Activated CD4-positive, alpha-beta T cell treated with anti-CD3 and anti-CD28 coated beads, Interleukin-2, amount 10 ng/mL, durations not matched to agents 7 days and 5 days (primary cell): ENCODE measurements at places on chromosomes 16 and 17.

GRCh38 chr16:21326459-21326858, 48.4 kb upstream of the CRYM start:
- DNase-seq, result no peak

DNA sequence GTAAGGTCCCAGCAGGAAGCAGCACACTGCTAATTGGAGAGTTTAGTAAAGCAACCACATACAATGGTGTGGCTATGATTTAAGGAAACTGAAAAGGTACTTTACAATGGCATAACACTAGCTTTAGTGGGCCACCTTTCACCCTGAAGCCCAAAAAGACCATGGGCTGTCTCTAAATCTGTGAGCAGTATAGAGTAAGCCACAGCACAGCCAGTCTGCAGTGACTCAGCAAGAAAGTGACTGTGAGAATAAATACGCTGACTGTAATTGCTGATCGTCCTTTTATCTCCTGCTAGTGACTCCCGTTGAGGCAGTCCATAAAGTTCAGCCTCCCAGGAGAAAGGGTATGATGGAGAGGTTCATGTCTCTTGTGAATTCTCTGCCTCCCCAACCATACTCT, 679.8 kb upstream of the KIF2B start:
- DNase-seq, result no peak

DNA sequence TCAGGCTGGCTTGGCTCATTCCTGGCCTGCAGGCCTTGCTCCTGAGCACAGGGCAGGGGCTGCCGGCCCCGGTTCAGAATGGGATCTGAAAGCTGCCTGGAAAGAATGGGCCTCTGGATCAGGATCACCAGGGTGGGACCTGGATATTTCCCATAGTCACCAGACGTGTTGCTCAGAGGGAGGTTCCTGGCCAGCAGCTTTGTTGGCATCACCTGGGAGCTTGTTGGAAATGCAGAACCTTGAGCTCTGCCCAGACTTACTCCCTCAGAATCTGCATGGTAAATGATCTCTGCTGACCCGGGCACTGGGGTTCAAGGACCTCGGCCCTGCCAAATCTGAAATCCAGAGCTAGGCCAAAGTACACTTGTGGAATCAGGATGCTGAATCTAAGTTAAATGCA, 29.5 kb upstream of the MED9 start:
- no peak for DNase-seq

DNA sequence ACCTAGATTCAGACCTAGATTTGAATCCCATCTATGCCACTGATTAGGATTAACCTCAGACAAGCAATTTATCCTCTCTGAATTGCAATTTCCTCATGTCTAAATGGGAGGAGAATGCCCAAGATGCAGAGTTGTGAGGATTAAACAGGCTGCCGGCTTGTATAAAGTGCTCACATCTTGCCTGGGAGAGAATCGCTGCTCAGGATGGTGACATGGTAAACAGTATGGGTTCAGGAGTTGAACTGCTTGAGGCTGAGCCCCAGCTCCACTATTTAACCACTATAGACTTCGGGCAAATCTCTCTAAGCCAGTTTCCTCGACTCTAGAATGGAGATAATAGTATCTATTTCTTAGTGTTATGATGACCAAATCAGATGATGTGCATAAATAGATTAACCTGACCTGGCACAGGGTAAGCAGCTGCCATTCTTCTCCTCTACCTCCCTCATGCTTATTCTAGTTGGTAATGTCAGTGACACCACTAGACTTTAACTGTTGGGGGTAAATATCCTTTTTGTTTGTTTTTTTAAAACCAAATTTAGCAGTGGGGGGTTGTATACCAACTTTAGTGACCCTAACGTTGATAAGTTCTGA, 732 bp upstream of the RPL27 start:
- no peak for DNase-seq

GRCh38 chr17:15946611-15947120, 1.7 kb downstream of the ADORA2B start:
- no peak for DNase-seq

GRCh38 chr17:76738468-76738850, 540 bp downstream of the MFSD11 start:
- no peak for DNase-seq

GRCh38 chr16:48052731-48053417, 102.9 kb downstream of the ABCC12 start:
- DNase-seq, result no peak

DNA sequence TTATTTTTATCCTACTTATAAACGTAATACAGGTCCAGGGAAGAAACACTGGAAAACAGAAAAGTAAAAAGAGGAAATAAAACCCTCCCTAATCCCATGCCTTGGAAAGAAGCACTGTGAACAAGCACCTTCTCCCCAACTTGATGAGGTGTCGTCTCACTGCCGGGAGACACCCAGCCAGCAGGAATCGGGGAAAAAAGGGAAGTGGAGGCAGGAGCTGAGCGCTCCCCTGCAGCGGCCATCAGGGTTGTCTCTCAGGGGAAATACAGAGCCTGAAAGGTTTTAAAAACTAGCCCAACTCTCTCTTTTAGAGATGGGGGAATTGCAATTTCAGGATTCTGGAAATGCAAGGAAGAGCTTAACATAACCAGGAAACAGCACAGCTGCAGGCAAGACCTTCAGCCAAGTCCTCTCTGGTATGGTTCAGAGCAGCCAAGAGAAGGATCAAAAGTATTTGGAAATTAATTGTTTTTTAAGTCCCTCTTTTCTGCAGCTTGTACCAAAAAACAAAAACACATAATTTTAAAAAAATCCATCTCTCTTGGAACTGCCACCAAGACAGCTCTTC, 96.3 kb upstream of the RCVRN start:
- no peak for DNase-seq

DNA sequence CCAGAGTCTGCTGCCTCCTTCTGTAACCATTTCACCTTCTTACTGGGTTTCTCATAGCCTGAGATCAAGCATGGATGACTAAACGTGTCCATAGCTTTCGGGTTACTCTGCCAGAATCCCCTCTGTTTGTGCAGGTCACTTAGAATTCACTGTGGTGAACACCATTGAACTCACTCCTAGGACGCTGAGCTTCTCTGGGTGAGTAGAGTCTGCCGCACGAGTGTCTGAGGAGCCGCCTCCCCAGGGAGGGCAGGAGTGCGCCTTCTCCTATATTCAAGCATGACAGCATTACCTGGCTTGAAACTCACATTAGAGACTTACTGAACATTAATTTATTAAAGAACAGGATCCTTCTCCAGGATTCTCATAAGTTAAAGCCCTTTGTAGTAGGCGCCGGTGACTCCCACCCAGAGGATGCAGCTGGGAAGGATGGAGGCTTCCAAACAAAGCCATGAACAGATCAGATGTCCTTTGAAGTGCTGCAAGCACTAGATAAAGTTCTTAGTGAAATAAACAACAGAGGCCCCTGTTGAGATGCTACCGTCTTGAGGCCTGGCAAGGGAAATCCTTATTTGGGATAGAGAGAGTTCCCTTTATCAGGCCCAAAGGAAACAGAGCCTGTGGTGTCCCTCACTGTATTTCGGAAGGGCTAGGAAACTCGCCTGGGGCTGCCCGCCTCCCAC, 144.6 kb upstream of the PLCG2 start:
- no peak for DNase-seq

DNA sequence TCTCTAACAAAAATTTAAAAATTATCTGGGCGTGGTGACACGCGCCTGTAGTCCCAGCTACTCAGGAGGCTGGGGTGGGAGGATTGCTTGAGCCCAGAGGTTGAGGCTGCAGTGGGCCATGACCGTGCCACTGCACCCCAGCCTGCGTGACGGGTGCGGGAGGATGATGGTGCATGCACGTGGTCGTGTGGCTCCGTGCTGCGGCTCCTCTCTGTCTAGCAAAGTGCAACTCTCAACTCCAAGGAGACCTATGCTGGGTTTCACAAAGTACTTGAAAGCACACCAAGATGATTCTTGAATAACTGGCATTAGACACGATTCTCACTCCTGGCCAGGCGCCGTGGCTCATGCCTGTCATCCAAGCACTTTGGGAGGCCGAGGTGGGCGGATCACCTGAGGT, 25.8 kb downstream of the NXN start:
- DNase-seq, result no peak

DNA sequence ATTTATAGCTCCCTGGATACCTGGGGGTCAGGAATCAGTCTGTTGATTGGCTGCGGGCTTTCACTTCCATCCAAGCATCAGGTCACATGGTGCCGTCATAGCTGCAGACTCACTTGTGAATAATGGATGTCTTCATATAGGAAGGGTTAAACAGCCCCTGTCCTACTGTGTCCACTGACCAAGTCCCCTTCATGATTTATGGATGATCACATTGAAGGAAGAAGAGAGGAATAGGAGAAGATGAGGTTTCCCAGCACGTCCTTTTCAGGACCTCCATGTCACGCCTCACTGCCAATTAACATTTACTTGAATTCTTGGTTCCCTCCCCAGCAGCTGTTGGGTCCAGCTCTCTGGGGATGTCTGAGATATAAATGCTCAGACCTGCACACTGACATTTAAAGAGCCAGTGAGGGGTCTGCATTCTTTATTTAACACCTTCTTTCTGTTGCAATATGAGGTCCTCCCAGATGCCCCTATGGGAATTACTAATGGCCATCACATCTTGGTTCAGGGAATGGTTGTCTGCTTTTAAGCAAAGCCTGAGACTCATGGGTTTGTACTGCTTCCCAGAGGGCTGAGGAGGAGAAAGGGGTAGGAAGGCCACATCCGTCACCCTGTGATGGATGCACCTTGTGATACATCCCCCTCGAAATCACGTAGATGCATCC, 230.6 kb upstream of the HSBP1 start:
- no peak for DNase-seq

DNA sequence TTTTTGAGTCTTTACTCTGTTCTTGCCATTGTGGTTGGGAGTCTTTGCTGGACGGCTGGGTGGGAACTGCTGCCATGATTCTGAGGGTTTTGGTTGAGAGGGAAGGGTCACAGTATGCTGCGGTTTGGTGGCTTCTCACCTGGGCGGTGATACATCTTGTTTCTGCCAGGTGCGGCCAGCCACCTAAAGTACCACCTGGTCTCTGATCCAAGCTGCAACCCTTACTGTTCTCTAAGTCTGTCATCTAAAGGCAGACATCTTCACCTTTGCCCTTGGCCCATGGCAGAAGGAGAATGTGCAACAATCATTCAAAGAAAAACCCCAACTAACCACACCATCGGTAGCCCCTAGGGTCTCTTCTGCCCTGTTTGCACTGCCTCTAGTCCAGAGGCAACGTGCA, 19.6 kb upstream of the MPO start:
- DNase-seq, result no peak

GRCh38 chr16:57007050-57007449, 17.7 kb downstream of the NLRC5 start:
- no peak for DNase-seq

GRCh38 chr16:2819179-2819938, 2.3 kb downstream of the PRSS21 start:
- DNase-seq, result no peak

- peak; percentile 80 for DNase-seq
These were observed at the start of gene TMEM106A for GRCh38 chr17:43211480-43212402. Gene TMEM106A (plus strand): TSS chr17:43211875. CDS start chr17:43213042, 1,167 bp downstream.

DNA sequence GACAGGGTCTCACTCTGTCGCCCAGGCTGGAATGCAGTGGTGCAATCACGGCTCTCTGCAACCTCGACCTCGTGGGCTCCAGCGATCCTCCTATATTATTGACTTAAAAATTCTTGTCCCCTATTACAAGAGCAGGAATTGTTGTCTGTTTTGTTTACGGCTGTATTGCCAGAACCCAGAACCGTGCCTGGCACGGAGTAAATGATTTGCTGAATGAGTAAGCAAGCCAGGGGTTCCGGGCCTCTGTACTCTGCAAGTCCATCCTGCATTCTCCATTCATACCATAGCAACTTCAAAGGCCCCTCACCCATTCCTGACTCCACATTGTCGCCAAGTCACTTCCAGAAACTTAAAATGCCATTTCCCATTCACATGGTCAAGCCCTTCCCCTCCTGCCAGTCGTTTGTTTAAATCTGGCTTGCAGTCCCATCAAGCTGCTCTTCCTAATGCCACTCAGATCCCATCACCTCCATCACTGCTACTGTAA, 6.9 kb downstream of the ADCY9 start:
- DNase-seq, result no peak

DNA sequence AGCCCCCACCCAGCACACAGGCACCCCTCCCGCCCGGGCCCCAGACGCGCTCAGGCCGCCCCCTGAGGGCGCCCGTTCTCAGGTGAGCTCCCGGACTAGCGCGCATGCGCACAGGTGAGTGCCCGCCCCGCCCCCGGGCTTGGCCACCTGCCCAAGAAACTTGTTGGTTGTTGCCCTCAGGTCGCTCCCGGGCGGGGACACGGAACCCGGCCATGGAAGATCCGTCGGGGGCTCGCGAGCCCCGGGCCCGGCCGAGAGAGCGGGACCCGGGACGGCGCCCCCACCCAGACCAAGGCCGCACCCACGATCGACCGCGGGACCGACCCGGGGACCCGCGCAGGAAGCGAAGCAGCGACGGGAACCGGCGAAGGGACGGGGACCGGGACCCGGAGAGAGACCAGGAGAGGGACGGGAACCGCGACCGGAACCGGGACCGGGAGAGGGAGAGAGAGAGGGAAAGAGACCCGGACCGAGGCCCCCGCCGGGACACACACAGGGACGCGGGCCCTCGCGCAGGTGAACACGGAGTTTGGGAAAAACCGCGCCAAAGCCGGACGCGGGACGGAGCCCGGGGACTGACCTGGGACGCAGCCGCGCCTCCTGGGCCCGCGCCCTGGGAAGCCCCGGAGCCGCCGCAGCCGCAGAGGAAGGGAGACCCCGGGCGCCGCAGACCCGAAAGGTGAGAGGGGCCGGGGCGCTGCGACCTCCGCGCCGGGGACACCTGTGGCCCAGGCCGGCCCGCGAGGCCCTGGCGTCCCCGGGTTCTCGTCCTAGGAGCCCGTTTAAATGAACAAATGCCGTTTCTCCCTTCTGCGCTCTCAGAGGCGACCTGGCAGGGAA, at the start of gene MARVELD3:
Gene MARVELD3, plus strand, starts transcription at position 167 of the 840 bp plus-strand sequence. Its CDS starts 46 bp downstream, at position 213.
- peak; percentile 11 for DNase-seq

- no peak for DNase-seq
These were observed 5.4 kb downstream of the DCAF7 start for GRCh38 chr17:63555500-63556156.

DNA sequence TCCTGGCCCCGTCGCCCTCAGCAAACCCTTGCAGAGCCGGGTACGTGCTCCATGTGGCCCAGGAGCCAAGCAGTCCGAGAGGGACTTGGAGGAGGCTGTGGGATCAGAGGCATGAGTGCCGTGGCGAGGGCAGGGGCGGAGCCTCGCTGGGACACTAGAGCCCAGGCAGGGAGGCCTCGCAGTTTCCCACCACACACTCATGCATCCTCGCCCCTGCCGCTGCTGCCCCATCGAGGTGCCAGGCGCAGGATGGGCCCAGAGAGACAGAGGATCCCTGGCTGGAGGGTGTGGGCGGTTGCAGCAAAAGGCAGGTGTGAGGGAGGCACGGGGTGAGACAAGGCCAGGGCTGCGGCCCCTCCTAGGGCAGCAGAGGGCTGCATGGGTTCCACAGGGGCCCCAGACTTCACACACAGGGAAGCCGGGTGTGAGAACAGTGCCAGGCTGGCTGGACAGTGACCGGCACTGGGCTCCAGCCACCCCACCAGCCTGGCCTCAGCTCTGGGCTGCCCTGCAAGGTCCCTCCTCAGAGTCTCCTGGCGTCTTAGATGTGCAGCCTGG, 7.7 kb downstream of the BCAR1 start:
- no peak for DNase-seq

- peak; percentile 35 for DNase-seq
These were observed 2.1 kb downstream of the HES7 start for GRCh38 chr17:8121681-8122421.
